ENCODE measurements at places on chromosomes 12 and 14.
A peak's percentile ranks its signal among the peaks of the same experiment; 100 is the strongest.

- DNase-seq, result no peak
Observed at GRCh38 chr14:86938320-86938719, 1054.7 kb downstream of the GALC start.

DNA sequence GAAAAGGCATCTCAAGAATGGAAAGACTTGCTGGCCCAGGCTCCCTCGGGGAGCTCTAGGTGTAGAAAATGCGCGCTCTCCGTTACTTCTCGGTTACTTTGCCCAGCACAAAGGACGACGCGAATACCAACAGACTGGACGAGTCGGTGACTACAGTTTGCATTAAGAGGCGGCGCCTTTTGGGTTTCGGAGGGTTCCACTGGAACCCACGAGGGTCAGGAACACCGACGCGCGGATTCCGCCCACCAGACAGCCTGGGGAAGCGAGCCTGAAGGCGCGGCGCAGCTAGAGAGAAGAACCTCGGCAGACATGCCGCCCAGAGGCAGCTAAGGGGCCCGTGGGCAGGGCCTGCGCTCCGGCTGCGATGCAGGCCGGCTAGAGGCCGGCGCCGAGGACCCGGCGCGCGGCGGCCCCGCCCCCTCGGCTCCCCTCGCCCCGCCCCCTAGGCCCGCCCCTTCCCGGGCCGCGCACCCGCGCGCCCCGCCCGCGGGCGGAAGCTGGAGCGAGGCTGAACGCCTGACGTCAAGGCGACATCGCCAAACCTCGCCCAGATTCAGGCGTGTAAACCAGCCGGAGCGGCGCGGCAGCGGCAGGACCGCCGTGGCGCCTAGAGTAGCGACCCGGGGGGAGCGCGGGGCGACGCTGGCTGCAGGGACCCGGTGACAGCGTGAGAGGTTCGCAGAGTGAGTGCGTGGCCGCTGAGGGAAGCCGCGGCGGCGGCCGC lies at the start of gene RAP1B:
Gene RAP1B (plus strand): TSS at position 530 of the 724 bp plus-strand sequence. CDS start 37,826 bp downstream, outside the sequence.
- peak; percentile 91 for DNase-seq

- peak; percentile 67 for DNase-seq
Observed at GRCh38 chr14:105065280-105066228, at the start of gene GPR132. TSS of gene GPR132 (minus strand) at chr14:105065430. CDS start at chr14:105055420, 10,010 bp downstream.

GRCh38 chr14:54475911-54476310 lies 12.9 kb downstream of the GMFB start:
- DNase-seq, result no peak

DNA sequence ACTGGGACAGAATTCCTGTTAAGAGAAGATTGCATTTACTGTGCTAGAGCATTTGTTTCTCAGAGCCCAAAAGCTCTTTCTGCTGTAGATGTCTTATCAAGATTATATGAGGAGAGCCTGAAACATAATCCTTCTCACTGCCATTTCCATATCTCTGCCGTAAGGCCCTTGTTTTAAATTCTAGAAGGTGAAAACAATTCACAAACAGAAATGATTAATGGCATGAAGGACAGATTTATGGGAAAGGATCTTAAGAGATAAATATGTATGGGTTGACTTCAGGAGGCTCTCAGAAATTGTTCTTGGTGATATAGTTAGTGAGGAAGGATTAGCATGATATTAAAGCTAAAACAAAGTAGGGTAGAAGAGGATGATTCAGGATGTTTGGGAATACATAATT lies 40.8 kb upstream of the PRICKLE1 start:
- no peak for DNase-seq

GRCh38 chr12:40063414-40063813 lies 42.5 kb downstream of the SLC2A13 start:
- DNase-seq, result peak; percentile 52

- DNase-seq, result no peak
Observed at GRCh38 chr12:125525879-125526278, 460.6 kb downstream of the AACS start.

DNA sequence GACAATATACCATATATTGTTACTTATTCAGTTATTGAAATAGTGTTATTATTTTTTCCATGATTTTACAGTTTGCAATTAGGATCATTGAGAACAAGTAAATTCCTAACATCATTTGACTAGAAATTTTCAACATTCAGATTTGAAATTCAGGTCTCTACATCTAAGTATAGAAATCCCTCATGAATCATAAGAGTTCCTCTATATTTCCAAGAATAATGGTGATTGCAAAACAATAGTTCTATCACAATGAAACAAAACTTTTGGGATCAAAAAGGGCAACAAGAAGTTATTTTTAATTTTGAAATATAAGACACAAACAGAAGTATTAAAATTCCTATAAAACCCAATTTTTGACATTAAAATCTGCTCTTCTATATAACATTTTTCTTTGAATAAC lies 10.8 kb downstream of the CLEC1A start:
- DNase-seq, result no peak

DNA sequence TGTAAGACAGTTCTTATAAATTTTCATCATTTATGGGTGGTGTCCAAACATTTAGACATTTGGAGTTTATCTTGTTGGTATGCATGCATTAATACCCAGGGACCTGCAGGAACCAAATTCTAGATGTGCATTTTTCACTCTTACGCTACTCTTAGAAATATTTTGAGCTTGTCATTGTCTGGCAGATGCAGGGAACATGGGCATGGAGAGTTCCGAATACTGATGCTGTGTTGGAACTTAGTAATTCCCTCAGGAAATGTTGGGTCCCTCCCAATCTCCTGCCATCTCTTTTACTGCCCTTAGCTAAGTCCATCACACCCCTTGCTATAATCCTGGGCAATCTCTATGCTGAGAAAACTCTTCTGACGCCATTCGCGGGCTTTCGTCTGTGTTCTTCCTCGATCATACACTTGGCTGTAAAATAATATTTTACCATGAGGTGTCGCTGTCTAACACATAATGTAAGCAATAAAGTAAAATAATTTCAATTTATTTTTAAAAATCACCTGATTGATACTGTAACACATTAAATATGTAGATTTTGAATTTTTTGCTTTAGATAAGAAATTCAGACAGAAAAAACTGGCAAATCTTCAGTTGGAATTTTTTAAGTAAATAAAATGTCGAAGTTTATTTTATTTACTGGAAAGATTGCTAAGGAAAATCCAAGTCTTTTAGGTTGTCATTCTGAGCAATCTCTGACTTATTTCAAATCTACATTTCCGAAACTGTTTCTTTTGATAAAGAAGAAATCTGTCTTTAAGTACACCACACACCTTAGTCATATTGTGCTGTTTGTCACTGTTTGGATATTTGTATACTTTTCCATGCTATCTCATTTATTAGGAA lies 304.1 kb upstream of the SSTR1 start:
- peak; percentile 49 for DNase-seq

GRCh38 chr14:50998612-50999011 lies 54.3 kb upstream of the PYGL start:
- DNase-seq, result no peak

DNA sequence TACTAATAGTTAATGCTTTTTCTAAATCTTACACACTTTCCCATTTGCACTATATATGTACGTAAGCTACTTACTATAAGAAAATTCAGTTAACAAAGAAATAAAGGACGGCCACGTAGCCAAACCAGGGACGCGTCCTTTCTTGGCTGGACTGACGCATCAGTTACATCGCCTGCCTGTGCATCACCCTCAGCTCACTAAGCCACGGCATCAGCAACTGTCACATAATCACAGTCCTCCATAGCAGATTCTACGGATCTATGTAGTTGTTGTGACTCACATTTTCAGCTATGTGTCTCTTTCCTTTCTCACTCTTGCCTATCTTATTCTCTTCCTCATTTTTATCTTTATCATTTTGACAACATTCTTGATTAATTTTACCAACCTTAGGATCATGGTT lies 38.1 kb upstream of the C12orf50 start:
- DNase-seq, result peak; percentile 6

GRCh38 chr12:32603858-32604257 lies 75.2 kb upstream of the DNM1L start:
- peak; percentile 43 for DNase-seq

- DNase-seq, result peak; percentile 44
Observed at GRCh38 chr12:29762637-29763300, 21.0 kb downstream of the TMTC1 start.

GRCh38 chr12:54385251-54385914 lies 850 bp upstream of the ZNF385A start:
- DNase-seq, result no peak

DNA sequence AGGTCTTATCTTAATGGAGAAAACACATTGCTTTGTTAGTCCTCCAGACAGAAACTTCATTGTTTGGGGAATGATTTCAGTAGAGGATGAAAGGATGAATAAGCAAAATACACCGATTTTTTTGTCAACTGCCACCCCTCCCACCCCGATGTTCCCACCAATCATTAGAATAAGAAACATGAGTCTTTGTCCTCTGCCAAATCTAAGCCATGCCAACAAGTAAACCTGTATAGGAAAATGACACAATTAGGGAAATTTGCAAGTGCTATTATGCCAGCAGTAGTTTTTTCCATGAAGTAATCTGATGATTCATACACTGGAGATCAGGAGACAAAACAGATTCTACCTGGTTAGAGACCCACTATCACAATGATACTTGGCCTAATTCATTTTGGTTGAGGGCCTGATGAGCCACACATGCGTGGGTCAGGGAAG lies 35.9 kb downstream of the FLRT2 start:
- peak; percentile 86 for DNase-seq

DNA sequence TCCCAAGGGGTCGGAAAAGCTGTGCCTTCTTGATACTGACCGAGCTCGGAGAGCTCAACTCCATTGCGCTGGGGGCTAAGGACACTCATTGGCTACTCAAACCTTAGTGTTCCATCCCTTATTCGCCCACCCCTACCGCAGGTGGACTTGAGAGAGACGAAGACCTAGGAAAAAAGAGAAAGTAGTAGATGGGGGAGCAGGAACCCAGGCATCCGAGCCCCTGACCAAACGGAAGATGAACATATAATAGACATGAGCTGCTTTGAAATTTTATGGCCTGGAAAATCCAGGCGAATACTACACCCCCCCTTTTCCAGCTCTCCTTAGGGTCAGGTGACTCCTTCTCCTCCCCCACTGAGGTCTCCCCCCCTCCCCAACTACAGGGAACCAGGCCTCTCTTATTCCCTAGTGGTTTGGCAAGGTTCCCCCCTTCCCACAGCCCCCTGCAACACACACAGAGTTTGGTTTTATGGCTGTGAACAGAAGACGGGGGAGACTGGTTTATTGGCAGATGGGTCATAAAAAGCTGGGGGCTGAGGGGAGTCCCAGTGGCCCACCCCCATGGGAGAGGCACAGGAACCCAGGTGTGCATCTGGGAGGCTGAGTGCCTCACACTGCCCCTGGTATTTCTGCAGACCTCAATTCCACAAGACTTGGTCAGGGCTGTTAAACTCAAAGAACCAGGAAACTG lies 1.6 kb downstream of the GDF11 start:
- no peak for DNase-seq

- no peak for DNase-seq
Observed at GRCh38 chr12:89424846-89425245, 72.5 kb upstream of the DUSP6 start.

DNA sequence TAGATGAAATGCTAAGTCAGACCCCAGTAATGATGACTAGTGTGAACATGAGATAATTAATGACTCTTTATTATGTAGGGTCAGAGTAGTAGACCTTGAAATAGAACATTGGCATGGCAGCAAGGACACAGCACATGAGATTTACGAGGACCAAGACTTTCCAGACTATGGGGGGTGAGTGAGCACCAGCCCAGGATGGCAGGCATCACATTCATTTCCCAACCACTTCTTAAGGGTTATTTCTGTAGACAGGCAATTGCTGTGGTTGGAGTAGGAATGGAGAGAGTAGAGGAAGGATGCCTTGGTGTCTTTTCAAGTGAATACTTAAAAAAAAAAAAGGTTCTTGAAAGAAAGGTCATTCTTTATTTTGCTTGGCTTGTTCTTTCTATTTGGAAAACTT lies 189.4 kb upstream of the DYRK2 start:
- DNase-seq, result no peak

- no peak for DNase-seq
Observed at GRCh38 chr14:55936691-55937090, 181.5 kb upstream of the PELI2 start.

DNA sequence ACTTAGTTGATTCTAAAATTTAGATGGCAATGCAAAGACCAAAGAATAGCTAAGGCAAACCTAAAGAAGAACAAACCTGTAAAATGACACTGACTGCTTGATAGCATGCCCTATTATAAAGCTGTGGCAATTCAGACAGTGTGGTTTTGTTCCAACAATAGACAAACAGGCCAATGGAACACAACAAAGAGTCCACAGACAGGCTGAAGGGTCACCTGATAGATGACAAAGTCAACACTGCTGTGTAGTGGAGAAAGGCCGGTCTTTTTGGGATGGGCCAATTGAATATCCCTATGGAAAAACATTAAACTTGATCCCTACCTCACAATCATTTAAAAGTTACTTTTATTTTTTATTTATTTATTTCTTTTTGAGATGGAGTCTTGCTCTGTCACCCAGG lies 33.8 kb upstream of the SLC25A3 start:
- no peak for DNase-seq

DNA sequence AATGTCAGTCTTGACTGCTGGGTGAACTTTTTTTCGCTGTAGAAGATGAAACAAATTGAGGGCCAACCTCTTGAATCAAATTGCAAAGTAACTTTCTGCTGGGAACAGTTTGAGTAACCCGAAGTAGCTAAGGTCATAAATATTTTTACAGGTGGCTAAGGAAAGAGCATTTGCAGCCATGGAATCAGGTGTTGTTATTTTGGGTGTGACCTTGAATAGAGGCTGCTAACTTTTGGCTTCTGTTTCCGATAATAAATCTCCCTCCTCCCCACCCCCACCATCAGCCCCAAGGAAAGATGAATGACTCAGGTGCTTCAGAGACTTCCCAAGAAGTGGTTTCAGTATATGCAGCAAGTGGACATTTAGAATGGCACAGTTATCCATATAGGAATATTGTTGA lies 571.7 kb downstream of the DIO2 start:
- DNase-seq, result no peak

- DNase-seq, result peak; percentile 67
Observed at GRCh38 chr14:93906341-93907329, 20.5 kb upstream of the FAM181A start.

DNA sequence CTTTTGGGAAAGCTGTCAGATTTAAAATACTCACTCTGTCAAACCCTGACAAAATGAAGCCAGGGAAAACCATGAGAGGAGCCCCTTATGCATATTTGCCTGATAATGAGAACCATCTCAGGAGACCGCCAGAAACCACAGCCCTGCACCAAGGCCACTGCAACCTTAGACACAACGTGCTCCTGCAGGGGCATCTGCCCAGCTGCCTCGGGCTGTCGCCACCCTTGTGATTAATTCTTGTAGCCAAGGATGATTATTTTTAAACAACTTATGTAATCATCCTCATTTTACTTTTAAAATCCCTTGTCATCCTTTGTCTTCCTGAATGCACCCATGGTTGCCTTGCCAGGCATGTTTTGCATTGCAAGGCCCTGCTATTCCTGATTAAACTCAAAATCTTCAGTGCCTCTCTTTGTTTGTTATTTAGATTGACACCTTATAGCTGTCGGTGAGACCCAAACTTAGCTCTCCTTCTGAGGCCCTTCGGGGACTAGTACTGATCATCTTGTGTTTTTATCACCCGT lies 766.4 kb upstream of the TMEM132C start:
- DNase-seq, result no peak

GRCh38 chr12:62078020-62078419 lies 182.2 kb upstream of the USP15 start:
- no peak for DNase-seq

Measured in epithelial cell of esophagus (primary cell).